ENCODE measurements at places on chromosomes 12 and 14.

DNA sequence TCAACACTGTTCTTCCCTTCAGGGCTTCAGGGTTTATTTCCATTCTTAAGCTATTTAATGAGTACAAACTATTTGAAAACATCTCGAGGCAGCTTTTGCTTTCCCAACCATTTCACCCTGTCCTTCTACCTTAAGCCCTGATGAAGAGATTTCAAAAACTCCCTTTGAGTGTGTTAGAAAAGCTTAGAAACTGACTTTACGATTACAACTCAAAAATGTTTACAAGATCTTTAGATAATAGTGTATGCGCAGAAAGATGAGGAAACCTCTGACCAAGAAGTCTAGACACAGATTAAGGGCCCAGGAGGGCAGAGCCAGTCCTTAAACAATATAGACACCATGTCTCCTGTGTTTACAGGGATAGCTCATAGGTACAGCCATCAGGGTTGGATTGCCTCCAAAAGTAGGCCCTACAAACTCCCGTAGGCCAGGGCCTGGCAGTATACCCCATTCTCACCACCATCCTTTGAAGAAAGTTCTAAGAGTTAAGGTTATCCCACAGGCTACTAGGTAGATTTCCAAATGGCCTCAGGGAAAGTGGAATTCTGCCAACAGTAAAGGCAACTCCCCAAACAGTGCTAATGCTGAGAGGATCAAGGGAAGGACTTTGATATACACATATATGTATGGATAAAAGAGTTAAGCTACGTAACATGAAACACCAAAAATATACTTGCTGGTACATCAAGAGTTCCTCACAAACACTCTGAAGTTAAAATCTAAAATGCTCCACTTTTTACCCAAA, 11.4 kb upstream of the SOS2 start:
- peak; percentile 21 for DNase-seq

DNA sequence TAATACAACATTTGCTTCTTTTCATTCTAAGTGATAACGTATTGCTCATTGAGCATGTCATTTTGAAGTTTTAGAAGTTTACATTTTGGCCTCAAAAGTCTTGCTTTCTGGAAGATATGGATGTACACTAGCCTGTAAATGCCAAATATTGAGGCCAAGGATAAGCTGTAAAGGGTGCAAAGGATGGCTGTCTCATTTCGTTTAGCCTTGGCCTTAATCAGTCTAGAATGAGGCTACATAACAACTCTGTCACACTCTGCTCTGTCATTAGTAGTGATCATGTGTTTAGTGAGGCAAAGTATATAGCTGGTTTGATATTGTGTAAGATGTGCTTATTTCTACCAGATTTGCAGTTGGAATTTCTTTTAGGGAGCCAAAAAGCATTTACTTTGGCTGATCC, 344.5 kb downstream of the TMTC2 start:
- DNase-seq, result no peak

- no peak for DNase-seq
These were observed 55.2 kb downstream of the PTGER2 start for GRCh38 chr14:52369305-52369801.

DNA sequence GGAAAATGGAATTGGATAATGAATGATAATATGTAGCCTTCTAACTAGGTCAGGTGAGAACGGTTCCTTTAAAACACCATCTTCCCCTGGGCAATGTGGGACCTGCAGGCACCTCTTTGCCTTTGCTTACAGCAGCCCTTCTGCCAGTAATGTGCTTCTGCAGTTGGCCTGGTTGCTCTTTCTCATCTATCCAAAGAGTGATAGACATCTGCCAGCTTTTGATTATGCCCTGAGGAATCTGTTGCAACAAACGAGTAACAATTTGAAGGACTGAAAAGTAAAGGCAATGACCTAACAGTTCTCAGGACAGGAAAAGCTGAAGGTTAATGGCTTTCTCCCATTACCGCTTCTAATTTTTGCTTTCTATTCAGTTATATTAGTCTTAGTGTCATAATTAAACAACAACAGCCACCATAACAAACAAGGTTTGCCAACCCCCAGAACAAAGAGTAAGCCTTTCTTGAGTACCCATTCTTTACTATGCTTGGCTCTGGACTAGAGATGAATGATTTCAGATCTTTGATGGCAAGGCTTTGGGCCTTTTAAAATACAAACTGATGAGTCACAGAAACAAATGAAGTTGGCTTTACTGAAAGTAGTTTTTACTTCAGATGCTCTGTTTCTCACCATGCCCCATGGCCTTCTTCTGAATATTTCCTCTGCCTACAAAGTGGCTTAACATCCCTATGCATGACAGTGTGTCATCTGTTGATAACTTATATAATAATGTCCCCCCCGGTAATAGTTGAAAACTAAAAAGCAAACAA, 76.1 kb upstream of the KRR1 start:
- no peak for DNase-seq

DNA sequence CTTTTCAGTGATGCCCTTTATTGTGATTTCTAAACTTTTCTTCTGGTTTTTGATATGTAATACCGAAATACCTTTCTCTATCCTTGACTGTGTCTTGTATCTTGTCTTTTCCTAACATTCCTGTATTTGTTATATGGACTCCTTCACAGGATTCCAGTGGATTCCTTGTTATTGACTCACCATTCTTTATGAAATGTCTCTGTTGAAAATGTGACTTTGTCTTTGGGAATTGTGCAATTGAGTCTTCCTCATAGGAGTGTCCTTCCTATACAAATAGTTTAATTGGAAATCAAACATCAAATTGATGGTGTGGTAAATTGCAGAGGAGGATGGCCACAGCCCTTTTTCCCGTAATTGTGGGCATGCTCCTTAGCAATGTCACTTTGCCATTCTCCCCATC, 296.6 kb upstream of the KITLG start:
- DNase-seq, result no peak

GRCh38 chr14:34874386-34875030, 652 bp downstream of the BAZ1A start:
- peak; percentile 61 for DNase-seq

DNA sequence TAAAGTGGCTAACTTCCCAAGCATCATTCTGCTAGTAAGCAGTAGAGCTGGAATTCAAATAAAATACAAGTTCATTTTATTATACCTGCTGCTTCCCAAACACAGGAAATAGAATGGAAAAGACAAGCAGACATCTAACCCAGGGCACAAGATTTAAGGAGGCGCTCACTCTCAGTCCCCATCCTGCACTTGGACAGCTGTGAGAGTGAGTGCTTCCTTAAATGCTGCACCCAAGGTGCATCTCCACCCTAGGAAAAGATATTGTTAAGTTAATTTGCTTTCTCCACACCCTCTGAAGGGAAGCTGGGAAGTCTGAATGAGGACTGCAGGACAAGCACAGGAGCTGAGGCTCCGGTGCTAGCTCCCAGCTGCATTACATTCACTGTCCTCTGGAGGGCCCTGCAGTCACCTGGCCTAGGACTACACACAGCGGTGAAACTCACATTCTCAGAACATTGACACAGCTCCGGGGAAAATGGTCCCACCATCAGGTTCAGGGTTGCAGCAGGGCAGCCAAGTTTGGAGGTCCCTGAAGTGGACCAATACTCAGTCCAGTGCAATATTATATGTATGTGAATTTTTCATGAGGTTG, 14.2 kb downstream of the HEBP1 start:
- DNase-seq, result peak; percentile 60

DNA sequence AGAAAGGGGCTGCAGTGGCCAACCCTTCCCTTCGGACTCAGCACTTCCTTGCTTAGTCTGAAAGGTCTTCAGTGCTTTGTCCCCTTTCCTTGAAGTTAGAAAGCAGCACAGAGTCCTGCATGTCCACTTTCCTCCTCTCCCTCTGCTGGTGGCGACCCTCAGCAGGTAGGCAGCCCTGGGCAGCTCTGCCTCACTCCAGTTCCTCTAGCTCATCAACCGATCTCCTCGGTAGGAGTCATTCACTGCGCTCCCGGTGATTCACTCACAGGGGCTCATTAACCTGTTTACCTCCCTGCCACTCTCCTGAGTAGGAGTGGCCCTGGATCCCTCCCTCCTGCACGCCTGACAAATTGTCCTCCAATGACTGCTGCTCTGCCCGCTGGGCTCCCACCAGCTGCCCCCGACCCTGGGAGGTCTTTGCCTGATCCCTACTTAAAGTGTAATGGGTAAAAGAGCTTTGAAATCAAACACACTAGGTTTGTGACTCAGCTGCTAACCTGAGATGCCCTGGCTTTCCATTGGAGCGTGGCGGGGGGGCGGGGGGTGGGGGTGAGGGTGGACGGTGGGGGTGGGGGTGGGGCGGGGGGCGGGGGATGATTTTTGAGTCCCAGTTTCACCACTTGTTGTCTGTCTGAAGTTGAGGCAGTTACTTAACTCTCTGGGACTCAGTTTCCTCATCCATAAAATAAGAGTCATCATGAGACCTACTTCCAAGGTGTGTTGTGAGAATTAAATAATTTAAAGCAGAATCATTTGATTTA, 4.2 kb downstream of the SCNN1A start:
- no peak for DNase-seq

GRCh38 chr12:22978962-22979361, 354.0 kb downstream of the ETNK1 start:
- DNase-seq, result no peak
